Effector memory CD4-positive, alpha-beta T cell (primary cell): ENCODE measurements at places on chromosomes 13 and 19.

- DNase-seq = no peak
Observed at GRCh38 chr13:113724016-113724758, 34.8 kb upstream of the TMEM255B start.

DNA sequence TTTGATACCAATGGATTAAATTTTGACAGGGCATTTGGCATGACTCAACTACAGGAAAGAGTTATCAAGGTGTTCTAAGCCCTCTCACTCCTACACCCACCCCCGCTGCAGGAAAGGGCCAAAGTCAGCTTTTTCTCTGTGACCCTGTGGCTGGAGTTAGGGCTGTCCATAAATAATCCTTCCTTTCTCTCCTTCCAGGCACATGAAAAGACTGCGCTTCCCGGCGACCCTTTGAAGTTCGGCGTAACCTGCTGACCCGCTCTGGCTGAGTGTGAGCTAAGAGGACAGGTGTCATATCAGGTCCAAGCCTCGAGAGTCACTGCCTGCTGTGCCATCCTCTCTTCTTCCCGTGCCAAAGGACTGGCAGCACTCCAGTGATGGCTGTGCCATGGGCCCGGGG is 25.6 kb downstream of the ZNF114 start:
- no peak for DNase-seq

DNA sequence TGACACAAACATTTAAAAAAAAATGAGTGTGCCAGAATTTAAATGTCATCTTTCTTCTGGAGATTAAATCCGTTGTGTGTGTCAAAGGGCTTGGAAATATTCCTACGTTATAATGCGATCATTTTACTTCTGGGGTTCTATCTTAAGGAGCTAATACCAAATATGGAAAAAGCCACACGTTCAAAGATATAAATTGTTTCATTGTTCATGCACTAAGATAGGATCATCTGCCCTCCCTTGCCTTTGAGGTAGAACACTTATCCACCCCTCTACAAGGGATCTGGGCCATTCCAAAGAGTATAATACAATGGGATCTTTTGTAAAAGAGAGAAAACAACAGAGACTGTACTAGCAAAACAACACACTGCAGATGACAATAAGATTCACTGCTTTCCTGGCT is 64.9 kb downstream of the ANKRD10 start:
- no peak for DNase-seq

GRCh38 chr13:35460061-35460460 is 16.4 kb downstream of the MAB21L1 start:
- no peak for DNase-seq

- no peak for DNase-seq
Observed at GRCh38 chr13:99393791-99394735, 86.9 kb upstream of the GPR183 start.

GRCh38 chr19:18798384-18799352 is 7.6 kb upstream of the COMP start:
- no peak for DNase-seq

DNA sequence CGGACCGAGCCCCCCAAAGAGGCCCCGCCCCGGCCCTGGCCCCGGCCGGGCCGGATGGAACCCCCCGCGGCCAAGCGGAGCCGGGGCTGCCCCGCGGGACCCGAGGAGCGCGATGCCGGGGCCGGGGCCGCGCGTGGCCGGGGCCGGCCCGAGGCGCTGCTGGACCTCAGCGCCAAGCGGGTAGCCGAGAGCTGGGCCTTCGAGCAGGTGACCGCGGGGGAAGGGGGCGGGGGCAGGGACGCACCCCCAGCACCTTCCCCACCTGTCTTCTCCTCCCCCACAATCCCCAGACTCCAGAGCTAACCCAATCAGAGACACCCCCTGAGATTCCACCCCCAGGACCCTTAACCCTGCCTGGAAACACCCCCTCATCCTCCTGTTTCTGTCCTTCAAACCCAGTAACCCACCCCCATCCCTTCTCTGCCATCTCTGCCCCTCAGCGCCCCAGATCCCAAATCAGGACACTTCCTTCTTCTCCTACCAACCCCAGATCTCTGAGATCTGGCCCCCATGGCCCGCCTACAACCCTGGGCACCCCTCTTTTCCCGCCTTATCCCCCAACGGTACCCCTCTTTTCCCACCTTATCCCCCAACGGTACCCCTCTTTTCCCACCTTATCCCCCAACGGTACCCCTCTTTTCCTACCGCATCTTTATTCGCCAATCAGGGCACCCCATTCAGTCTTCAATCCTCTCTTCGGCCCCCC is 505 bp downstream of the ZSWIM4 start:
- no peak for DNase-seq

DNA sequence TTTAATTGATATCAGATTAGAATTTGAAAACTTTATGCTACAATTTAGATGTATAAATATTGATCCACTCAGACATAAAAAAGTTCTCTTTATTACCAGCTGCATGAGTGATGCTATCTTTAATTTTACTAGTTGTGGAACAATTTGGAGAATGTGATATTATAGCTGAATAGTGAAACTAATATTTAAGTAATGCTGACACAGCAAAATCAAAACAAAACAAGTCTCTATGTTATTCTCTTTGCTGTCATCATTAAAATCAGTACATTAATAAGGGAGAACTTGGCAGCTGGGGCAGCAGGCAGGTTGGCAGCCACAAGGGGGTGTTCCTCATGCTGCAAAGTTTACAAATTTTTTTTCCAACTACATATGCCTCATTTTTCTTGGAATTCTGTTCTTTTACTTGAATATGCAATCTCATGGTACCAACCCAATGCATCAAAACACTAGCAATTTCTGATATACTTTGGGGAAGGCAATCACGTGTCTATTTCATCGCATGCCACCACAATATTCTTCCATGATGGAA is 585.3 kb downstream of the FGF9 start:
- DNase-seq = no peak

GRCh38 chr13:76503766-76504165 is 382.4 kb downstream of the KCTD12 start:
- no peak for DNase-seq

- no peak for DNase-seq
Observed at GRCh38 chr19:13350072-13350471, 156.2 kb downstream of the CACNA1A start.

DNA sequence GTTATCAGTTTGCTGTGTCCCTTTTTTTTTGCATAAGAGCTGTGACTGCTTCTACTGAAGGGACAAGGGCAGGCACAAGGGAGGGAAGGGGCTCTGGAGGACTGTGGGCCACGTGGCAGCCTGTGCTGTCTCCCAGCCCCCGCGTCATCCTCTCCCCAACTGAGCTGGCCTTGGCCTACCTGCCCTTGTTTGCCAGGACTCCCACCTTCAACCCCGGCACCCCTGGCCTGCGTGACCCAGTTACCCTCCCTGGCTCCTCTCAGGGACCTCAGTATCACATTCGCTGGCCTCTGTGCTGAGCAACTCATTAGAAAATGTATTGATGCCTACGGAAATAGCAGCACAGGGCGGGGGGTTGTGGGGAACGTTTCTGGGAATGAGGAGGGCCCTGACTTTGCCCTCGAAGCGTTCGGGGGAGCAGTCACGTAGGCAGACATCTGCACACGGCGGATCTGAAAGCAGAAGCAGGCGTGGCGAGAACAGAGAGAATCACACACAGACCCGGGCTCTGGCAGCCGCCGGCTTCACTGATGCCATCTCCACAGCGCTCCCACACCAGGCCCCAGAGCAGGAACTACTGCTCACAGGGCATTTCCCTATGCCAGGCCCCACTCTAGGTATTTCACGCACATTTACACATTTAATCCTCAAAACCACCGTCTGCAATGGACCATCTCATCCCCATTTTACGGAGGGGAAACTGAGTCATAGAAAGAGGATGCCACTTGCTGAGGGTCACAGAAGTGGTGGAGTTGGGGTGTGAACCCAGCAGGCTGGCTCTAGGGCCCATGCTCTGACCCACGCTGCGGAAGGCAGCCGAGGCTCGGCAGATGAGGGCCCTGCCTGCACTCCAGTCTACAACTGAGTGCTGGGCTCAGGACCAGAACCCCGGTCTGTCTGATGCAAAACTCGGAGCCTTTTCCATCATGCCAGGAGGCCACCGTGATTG is 5.7 kb upstream of the ATF5 start:
- DNase-seq = no peak

DNA sequence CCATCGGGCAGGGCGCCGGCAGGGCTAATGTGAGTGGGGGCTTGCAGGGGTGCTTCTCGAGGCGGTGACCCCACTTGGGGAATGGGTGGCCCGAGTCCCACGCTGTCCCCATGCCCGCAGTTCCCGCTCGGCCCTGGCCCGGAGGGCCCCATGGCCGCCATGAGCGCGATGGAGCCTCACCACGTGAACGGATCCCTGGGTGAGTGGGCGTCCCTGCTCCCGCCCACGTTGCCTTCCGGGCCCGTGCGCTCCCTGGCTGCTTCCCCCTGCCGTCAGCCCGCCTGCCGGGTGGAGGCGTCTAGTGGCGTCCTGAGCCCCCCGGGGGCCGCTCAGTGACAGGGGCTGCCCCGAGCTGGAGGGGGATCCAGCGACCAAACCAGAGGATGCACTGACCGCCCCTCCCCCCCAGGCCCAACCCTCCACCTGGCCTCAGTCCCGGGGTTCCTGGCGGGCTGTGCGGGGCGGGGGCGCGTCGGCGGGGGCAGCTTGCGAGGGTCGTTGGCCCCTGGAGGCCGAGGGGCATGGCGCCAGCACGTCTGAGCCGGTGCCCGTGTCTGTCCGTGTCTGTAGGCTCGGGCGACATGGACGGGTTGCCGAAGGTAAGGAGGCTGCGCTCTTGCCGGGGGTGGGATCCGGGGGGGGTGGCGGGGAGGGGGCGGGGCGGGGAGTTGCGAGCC is 4.8 kb downstream of the ISYNA1 start:
- DNase-seq = no peak

GRCh38 chr19:51186323-51186722 is 38.6 kb upstream of the CD33 start:
- DNase-seq = no peak

DNA sequence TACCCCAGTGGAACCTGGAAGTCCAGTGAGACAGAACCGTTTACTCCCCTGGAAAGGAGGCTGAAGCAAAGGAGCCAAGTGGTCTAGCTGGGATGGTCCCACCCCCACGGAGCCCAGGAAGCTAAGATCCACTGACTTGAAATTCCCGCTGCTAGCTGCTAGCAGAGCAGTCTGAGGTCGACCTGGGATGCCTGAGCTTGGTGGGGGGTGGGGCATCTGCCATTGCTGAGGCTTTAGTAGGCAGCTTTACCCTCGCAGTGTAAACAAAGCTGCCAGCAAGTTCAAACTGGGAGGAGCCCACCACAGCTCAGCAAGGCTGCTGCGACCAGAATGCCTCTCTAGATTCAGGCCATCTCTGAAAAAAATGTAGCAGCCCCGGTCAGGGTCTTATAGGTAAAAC is 437.0 kb downstream of the SUCLA2 start:
- no peak for DNase-seq

DNA sequence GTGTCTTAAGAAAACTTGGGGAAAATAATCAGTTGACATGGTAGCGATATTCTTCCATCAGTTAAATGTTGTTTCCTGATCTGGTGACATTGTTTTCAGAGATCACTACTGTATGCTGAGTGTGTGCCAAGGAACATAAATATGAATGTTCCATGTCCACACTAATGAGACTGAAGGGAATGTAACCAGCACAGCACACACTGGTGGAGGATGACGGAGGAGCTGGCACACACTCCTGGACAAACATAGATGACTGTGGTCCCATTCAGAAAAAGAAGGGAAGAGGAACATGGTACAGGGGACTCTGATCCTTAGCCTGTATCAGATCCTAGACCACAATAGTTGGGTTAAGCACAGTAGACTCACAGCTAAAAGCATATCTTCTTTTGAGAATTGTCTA is 574.8 kb downstream of the MYO16 start:
- no peak for DNase-seq

GRCh38 chr19:32606289-32606688 is 25.3 kb downstream of the PDCD5 start:
- DNase-seq = no peak

- no peak for DNase-seq
Observed at GRCh38 chr19:12899891-12900518, 9.0 kb downstream of the GCDH start.

GRCh38 chr13:96963786-96964475 is 30.3 kb downstream of the OXGR1 start:
- no peak for DNase-seq

GRCh38 chr13:101612735-101613134 is 160.3 kb downstream of the ITGBL1 start:
- no peak for DNase-seq

GRCh38 chr13:106381091-106381490 is 154.4 kb downstream of the EFNB2 start:
- no peak for DNase-seq

DNA sequence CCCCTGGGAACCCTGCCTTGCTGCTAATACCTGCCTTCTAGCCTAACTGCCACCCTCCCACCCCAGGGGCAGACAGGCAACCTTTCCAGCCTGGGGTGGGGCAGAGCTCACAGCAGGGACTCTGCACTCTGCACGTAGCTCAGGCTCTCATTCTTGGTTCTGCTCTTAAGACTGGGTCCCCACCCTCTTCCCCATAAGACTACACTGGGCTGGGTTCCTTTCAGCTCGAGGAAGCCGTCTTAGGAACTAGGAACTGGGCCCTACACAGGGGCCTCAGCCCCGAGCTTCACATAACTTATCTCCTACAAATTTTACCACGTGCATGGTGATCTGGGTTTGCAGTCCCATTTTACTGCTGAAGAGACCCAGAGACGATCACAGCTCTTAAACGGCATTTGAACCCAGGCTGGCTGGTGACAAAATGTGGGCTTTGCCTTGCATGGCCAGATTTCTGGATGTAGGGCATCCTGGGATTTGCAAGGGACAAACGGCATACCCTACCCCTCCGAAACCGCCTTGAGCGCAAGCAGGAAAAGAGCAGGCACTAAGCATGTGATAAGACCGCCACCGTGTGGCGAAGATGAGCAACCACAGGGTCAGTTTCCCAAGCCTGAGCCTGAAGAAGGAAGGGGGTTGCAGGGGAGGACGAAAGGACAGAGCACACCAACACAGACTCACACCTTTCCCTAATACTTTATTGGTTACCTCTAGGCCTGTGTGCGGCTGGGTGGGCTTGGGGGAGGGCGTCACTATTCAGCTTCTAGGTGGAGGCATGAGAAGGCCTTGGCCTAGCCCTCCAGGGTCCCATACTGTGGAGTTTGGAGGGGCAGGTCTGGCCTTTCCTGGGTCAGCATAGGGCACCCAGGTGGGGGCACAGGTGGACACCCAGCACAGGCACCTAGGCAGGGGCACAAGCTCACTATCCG is 5.1 kb downstream of the JUNB start:
- DNase-seq = peak; percentile 54

- peak; percentile 86 for DNase-seq
Observed at GRCh38 chr19:47230054-47230920, 712 bp downstream of the BBC3 start.

DNA sequence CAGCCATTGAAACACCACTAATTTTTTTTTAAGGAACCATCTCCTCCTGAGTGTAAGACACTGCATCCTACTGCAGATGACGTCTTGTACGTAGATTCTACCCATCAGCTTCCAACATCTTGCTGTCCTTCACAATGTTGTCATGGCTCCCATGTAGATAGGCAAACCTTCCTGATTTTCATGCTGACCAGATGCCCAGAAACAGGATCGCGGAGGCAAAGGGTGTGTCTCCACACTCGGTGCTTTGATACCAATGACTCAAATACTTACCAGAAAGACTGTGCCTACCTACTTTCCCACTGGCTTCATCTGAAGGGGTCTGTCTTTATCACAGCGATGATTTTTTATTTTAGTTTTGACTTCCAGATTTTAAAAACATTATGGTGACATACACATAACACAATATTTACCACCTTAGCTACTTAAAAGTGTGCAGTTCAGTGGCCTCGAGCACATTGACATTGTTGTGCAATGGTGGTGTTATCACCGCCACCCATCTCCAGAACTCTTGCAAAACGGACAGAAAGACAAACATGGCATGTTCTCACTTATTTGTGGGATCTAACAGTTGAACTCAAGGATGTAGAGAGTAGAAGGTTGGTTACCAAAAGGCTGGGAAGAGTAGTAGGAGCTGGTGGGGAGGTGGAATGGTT is 94.0 kb upstream of the PEG3 start:
- DNase-seq = no peak
